ENCODE measurements at places on chromosomes 6 and 20.

GRCh38 chr20:47330071-47330470, 26.4 kb downstream of the ZMYND8 start:
- no peak for DNase-seq

GRCh38 chr20:50565871-50566270, 55.7 kb downstream of the PTPN1 start:
- no peak for DNase-seq

GRCh38 chr20:22404419-22405170, 179.8 kb downstream of the FOXA2 start:
- no peak for DNase-seq

DNA sequence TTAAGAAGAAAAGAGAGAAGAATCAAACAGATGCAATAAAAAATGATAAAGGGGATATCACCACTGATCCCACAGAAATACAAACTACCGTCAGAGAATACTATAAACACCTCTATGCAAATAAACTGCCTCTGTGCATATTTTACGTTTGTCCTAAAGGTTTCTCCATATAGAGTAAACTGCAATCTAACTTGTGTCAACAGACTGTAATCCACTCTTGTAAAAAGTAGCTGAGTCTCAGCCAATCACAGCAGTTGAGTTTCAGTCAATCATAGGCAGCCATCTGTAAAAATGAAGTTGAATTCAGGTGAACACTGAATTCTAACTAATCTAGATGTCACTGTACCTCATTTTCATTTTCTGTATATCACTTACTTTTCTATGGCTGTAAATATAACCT, 112.2 kb upstream of the SYNCRIP start:
- no peak for DNase-seq

- no peak for DNase-seq
Observed at GRCh38 chr6:163757520-163757919, 343.0 kb downstream of the QKI start.

- DNase-seq: no peak
Observed at GRCh38 chr20:6623989-6624388, 143.5 kb upstream of the BMP2 start.

- DNase-seq: no peak
Observed at GRCh38 chr6:5497896-5498578, 236.7 kb downstream of the FARS2 start.

DNA sequence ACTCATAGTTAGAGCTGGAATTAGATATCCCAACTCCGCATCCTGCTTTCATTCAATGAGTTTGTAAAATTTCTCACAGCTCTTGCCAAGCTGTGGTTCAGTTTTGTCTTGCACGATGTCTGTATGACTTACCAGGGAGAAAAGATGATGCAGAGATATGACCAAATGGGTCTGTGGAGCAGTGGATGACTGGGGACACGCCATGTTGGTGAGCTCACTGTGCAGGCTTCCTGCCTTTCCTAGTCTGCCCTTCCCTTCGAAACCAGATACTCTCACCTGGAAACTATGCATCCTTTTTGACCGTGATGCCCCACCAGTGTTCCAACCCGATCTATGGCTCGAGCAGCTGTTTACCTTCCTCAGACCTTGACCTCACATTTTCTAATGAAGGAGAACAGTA, 262.7 kb upstream of the BMP2 start:
- no peak for DNase-seq

DNA sequence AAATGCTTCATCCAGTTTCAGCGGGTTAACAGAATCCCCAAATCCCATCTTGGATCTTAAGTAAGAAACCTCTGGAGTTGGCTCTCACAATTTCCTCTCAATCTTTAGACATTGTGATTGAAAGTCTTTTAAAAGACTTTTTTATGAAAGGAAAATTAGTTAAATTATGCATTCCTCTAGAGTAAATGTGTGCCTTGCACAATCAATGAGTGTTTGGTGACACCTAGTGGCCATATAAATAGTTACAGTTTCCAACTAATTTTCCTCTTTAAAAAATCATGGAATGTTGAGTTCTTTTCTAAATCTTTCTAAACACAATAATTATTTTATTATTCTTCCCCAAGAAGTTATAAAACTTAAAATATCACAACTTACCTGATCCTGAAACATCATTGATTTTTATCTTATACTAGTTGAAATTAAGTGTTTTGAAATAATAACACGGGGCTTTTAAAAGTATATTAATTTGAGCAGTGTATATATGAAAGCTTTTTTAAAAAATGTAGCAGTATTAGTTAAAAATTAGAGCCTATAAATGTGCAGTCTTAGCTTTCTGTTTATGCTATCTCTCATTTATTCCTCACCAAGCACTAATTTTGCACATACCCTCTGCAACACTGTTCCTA, 66.4 kb downstream of the PKHD1 start:
- no peak for DNase-seq

- no peak for DNase-seq
Observed at GRCh38 chr20:4782378-4782772, 60.7 kb downstream of the PRND start.

- DNase-seq: no peak
Observed at GRCh38 chr6:138671351-138671750, 102.2 kb upstream of the CCDC28A start.

DNA sequence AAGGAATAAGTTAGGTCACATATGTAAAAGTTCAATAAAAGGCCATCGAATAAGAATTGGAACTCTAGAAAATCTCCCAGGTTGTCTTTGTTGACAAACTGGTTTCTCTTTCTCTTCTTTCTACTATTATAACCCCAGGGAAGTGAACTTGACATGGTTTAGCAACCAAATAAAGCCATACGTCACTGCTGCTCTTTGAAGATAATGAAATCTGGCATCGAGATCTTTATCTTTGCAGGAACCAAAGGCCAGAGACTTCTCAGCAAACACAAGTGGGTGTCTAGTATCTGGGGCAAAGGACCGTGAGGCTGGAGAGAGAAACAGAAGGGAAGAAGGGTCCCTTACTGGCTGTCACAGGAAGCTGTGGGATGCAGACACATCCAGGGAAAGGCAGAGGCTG, 286.7 kb upstream of the CDYL start:
- no peak for DNase-seq

DNA sequence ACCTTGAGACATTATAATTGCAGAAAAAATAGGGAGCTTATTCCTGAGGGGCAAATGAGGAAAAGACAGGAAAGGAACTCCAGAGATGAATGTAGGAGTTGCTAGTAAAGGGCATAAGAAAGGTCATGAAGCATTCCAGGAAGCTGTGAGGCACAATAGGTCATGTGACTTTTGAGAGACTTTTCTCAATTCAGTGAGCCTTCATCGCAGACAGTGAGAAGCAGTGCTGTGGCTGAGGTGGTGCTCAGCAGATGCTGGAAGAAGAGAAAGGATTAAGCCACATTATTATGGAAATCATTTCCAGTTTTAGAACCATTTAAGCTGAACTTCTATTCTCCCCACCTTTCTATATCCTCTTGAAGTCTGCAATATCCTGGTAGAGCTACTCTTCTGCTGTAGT, 4.1 kb downstream of the SPTLC3 start:
- no peak for DNase-seq

DNA sequence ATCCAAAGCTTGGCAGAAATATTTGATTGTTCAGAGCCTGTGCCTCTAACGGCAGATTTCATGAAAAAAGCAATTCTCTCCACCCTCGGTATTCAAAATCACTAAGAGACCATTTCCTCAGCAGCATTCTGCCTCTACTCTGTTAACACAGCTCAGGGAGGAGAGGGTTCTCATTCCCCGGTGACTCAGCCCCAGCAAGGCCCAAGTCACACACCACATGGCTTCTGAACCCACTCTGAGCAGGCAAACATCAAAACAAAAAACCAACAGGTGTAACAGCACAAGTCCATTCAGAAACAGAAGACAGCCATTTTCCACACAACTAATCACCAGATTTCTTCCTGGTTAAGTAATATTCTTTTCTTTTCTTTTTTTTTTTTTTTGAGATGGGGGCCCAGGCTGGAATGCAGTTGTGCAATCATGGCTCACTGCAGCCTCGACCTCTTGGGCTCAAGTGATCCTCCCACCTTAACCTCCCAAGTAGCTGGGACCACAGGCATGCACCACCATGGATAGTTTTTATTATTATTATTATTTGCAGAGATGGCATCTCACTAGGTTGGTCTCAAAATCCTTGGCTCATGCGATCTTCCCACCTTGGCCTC, 55.4 kb downstream of the GFOD1 start:
- peak; percentile 45 for DNase-seq

DNA sequence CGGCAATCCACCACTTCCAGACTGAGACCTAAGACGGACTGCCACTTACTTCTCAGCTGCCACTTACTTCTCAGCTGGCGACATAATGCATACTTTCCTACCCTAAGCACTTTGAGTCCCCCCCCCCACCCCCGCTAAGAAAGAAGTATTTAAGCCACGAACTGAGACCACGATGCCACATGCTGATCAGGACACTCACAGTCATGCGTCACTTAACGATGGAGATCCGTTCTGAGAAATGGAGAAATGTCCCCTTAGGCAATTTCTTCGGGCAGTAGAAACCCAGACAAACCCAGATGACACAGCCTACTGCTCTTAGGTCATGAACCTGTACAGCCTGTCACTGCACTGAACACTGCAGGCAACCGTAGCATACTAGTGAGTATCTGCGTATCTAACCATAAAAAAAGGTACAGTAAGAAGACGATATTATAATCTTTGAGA, 690 bp downstream of the IFNGR1 start:
- DNase-seq: peak; percentile 49

- peak; percentile 84 for DNase-seq
Observed at GRCh38 chr6:43506667-43507471, 3.3 kb downstream of the LRRC73 start.

GRCh38 chr20:38725931-38726803, 1.9 kb downstream of the SLC32A1 start:
- peak; percentile 54 for DNase-seq

DNA sequence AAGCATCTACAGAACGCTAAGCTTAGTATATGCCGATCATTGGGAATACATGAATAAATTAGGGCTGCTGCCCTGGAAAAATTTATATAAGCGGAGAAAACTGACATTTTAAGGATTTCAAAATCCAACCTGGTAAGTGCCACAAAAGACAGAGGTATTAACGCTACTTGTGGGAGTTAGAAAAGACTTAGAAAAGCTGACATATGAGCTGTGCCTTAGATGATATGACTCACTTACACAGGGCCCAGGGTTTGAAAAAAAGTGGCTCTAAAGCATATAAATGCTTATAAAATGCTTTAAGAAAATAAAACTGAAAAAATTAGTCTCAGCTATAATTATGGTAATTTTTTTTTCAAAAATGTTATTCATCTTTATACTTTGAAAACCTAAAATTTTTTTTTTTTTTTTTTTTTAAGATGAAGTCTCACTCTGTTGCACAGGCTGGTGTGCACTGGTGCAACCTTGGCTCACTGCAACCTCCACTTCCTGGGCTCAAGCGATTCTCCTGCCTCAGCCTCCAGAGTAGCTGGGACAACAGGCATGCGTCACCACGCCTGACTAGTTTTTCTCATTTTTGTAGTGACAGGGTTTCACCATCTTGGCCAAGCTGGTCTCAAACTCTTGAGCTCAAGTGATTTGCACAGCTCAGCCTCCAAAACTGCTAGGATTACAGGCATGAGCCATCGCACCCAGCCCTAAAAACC, 25.7 kb downstream of the EPB41L2 start:
- DNase-seq: no peak

- no peak for DNase-seq
Observed at GRCh38 chr6:89404512-89404911, 7.6 kb downstream of the RRAGD start.

GRCh38 chr6:82818727-82819126, 246.9 kb downstream of the UBE3D start:
- no peak for DNase-seq

- DNase-seq: no peak
Observed at GRCh38 chr6:146357578-146358430, 185.8 kb upstream of the RAB32 start.
